Type B pancreatic cell (in vitro differentiated cells): ENCODE measurements at places on chromosomes 16 and 17.

GRCh38 chr17:16649585-16649984 lies 4.1 kb downstream of the ZNF624 start:
- no peak for DNase-seq

GRCh38 chr17:78133179-78133951 lies 2.8 kb downstream of the TMC8 start:
- no peak for DNase-seq

DNA sequence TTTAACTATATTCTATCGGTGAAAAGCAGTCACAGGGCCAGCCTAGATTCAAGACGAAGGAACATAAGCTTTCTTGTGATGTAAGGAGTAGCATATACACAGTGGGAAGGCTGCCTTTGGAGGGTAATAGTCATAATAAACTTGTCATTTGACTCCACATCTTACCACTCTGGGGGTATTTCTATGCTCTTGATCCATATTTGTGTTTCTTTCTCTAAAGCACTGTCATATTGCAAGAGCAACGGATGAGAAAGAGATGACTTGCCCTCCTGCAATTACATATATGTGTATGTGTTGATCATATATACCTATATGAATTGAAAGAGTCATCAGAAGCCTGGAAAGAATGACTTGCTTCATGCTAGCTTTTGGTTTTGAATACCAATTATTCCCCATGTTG lies 225.4 kb upstream of the HS3ST3A1 start:
- no peak for DNase-seq

DNA sequence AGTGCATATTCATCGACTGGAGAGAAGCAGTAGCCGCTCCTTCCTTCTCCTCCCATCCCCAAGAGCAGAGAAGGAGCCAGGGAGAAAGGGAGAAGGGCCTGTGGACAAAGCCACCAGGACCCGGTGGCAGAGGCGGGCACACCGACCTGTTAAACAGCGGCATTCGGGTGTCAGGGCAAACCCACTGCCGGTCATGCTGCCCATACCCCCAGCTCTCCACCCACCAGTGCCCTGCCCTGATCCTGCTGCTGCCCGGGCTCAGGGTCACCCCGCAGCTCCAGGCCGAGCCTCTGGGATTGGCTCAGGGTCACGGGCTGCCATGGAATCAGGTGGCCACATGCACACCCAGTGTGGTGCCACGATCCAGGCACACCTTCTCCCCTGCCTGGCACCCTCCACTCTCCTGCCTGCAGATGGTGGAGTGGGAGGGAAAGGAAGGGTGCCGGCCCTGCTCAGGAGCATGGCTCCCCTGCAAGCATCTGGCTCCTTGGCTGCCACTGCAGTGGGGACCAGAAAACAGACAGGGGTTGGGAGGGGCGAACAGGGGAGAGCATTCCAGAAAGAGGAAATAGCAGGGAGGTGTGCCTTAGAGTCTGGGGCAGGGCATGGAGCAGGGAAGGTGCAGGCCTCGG lies 18.3 kb upstream of the RASD1 start:
- no peak for DNase-seq

GRCh38 chr16:74627506-74628220 lies 20.7 kb upstream of the GLG1 start:
- no peak for DNase-seq

DNA sequence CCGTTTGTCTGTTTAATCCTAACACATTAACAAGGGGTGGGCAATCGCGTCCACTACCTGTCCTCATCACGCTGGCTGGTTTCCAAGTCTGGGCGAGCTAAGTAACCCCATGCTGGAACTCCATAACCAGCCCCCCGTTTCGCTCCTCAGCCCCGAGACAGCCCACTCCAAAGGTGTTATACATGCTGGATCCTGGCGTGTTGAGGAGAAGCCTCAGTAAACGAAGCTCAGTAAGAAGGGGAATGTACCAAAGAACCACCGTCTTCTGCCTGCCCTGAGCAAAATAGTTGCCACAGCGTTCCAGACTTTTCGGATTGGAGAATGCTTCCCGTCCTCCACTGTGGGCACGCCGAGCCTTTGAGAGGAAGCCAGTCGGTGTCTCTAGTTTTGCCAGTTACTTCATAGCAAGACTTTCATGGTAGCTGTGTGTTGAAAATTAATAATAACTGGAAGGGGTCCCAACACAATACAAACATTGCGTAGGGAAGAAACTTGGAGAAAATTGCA lies 16.1 kb upstream of the C17orf78 start:
- no peak for DNase-seq
